ENCODE measurements at places on chromosomes 5 and 9.
A peak's percentile ranks its signal among the peaks of the same experiment; 100 is the strongest.

DNA sequence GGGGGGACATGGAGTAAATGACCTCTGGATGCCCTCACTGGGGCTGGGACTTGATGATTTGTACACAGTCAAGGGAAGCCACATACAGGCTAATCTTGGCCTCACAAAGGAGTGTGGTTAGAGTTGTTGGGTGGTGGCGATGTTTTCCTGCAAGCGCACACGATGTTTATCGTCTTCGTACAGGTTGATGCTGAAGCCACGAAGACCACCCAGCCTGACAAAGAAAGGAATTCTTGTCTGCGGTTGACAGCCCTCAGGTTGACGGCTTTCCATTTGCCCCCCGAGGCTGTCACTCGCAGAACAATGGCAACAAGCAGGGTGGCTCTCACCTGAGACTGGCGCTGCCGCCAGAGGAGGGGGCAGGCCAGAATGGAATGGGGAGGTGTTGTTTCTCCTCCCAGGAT lies 14.1 kb upstream of the XPA start:
- no peak for DNase-seq

DNA sequence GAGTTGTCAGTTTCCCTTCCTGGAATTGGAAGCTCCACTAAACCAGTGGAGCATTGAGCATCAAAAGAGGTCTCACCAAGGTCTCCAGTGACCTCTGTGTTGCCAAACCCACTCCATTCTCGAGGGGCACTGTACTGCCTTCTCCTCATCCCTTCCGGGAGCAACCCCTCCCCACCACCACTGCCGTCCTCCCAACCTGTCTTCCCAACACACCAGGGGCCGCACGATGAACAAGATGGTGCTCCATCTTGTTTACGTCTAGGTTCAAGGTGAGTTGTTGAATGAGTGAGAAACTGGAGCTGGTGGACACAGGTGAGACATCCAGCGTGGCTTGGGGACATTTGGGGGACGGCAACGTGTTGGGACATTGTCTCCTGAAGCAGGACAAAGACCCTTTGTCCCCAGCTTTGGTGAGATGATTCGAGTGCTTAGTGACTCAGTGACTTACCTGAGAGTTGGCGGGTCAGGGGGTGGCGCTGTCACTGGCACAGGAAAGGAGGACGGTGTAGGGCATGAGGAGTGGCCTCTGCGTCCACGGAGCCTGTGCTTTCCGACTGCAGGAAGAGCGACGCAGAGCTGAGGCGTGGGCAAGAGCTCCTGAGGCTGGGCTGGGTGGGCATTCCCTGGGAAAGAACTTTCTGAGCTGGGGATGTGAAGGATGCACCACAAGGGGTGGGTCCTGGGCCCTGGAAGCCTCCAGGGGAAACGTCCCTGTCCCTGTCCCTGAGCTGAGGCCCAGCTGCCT lies 44.8 kb upstream of the RNU6ATAC start:
- no peak for DNase-seq

DNA sequence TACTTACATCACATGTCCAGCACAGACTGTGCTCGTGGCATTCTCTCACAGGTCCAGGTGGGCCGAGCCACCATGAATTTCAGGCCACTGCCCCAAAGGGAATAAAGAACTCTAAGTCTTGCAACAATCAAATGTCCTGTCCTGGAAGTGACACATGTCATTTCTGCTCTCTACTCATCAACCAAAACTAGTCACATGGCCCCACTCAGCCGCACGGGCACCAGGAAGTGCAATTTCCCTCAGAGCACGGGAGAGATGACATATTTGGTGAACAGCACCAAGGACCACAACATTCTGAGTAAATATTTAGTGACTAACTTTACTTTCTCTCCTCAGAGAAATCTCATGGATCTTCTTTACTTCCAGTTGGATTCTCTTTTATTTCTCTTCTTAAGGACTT lies 131.1 kb upstream of the TUT7 start:
- DNase-seq = no peak

DNA sequence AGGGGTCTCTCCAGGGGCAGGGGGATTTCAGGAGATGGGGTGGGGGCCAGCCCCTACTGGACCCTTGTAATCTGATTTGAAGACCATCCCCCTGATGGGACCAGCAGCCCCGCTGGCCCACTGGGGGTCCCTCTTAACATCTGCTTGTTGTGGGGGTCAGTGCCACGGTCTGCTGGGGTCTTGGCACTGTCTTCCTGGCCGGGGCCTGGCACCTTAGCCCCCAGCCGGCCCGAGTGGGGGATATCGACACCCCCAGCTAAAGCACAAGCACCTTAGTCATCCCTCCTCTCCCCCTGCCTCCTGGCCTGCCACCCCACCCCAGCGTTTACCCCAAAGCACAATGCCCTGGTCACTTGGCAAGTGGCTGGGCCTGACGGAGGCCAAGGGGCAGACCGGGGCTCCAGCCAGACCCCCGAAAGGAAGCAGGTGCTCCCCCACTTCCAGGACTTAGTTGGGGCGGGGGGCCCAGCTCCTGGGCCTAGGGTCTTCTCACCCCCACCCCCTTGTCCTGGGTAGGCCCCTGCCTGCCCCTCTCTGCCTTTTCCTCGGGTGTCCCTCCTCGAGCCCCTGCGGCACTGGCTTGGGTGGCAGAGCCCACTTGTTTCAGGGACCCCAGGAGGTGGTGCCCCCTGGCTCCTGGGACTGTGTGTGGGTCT lies 1.4 kb upstream of the NFX1 start:
- DNase-seq = no peak

DNA sequence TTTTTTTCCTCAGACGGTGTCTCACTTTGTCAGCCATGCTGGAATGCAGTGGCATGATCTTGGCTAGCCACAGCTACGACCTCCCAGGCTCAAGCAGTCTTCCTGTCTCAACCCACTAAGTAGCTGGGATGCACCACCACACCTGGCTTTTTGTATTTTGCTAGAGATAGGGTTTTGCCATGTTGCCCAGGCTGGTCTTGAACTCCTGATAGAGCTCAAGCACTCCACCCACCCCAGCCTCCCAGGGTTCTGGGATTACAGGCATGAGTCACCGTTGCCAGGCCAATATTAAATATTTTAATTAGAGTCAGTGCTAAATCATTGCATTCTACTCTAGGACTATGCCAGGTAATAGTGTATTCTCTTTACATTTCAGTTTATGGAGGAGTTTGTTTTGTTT lies 41.5 kb downstream of the UBE2R2 start:
- DNase-seq = peak; percentile 19

DNA sequence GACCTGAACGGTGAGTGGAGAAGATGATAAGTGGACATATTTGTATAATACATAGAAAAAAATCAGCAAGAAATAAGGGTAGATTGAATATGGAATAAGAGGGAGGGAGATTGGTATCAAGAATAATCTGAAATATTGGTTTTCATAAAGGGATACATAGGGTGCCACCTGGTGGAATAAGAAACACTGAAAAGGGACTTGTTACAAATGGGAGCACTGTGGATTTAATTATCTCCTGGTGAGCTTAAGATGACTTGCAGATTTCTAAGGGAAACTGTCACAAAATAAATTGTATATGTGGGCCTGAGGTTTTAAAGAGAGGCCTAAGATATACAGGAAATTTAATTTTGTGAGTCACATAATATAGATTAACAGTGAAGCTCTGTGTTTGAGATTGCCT lies 1403.5 kb upstream of the CDH18 start:
- peak; percentile 9 for DNase-seq

DNA sequence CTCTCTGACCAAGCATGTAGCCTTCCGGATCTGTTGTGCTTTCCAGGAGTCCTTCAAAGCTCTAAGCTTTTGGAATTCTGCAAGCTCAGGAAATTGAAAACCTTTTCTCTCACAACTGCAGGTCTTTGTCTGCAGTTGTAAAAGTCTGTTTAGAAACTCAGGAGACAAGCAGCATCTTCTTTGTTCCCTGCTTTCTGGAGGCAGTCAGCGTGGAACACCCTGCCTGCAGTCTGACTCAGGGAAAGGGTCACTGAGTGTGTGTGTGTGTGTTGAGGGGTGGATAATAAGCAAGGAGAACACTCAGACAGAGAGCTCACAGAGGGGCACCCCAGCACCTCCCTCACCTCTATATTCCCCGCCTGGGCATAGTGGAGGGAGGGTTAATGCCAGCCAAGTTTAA lies 29.1 kb downstream of the KCNIP1 start:
- DNase-seq = no peak

DNA sequence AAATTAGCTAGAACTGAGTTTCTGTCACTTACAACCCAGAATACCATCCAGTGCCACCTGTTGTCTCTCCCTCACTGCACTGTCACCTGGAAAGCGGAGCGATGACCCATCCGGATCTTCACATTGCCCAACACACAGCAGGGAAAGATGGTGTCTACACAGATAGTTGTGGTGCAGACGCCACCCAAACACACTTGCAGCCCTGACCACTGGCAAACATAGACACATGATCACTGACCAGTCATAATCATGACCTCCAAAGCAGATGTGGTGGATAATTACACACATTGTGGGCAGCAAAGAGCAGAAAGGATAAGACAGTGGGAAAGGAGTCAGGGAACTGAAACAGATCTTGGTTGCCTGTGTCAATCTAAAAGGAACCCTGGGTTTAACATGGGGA lies 64.7 kb downstream of the GABBR2 start:
- peak; percentile 14 for DNase-seq

GRCh38 chr9:108205276-108205675 lies 650.5 kb downstream of the ACTL7B start:
- DNase-seq = no peak

DNA sequence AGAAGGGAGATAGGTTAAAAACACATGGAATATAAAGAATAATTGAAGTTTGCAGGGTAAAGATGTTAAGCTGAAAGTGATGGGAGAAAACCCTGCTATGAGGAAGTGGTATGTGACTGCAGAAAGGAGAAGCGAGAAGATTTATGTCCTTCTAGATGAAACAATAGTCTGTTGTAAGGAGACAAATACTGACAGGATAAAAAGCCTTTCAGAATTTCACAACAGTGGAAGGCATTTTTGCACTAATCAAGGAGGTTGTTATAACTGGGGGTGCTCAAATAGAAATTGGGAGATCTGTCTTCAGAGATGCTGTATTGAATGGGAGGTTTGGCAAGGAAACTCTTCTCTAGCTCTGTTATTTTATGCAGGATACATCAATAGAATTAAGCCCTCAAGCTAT lies 69.6 kb downstream of the NMUR2 start:
- DNase-seq = no peak

DNA sequence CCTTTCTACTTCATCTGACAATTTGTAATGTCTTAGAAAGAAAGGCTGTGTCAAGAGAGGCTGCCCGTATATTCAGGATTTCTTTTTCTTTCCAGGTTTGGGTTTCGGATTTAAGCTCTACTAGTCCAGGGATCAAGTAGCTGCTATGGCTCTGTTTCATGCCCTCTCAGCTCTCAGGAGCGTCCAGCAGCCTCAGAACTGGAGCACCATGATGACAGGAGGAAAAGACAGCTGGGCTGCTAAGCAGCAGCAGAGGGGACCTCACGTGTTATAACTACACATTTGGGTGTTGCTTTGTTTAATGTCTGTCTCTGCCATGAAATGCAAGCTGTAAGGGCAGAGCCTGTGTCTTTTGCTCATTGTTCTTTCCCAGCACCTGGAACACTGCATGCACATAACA lies 28.5 kb downstream of the TBC1D2 start:
- DNase-seq = no peak

GRCh38 chr5:168311061-168311566 lies 19.7 kb downstream of the WWC1 start:
- no peak for DNase-seq

DNA sequence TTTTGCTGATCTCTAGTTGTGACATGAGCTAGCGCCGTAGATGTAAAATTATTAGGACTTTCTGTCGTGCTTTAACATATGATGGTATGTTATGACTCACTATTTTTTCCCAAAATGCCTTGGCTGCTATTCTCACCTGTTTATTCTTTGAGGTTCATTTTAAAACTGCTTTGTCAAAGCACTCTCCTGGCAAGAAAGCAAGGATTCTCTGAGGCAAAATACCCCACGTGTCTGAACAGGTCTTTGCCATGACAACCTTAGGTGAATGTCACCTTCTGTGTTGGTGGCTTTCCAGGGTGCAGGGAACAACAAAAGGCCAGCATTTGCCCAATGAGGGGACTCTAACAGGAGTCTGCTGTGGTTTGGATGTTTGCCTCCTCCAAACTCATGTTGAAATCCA lies 30.6 kb upstream of the COL5A1 start:
- no peak for DNase-seq

- DNase-seq = no peak
These were observed 731.3 kb downstream of the DTWD2 start for GRCh38 chr5:118257066-118257465.

- DNase-seq = no peak
These were observed 91.4 kb downstream of the CACNA1B start for GRCh38 chr9:137969008-137969407.

DNA sequence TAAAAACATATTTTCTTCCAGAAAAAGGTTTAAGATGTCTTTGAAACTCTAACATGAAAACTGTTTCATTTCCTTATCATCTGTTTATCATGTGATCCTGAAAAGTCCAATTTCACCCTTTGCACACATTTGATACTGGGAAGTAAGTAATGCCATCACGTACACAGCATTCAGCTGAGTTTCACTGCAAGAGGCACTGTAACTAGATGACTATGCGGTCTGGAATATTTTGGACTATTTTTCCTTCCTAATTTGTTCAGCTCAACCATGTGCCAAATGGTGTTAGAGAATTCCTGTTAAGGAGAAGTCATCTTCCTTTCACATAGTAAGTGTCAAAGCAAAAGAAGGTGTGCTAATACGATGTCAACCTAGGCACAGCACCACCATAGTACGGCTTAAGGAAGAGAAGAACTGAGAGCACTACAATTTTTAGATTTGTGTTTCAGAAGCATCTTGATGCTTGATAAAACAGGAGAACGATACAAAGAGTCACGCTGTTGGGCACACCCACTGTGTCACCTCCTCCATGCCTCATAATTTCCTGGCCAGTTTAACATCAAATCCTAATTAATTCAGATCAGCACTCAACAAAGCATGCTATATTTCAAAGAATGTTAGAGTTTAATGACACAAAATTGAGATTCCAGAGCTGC lies 77.5 kb downstream of the GNAQ start:
- peak; percentile 60 for DNase-seq

DNA sequence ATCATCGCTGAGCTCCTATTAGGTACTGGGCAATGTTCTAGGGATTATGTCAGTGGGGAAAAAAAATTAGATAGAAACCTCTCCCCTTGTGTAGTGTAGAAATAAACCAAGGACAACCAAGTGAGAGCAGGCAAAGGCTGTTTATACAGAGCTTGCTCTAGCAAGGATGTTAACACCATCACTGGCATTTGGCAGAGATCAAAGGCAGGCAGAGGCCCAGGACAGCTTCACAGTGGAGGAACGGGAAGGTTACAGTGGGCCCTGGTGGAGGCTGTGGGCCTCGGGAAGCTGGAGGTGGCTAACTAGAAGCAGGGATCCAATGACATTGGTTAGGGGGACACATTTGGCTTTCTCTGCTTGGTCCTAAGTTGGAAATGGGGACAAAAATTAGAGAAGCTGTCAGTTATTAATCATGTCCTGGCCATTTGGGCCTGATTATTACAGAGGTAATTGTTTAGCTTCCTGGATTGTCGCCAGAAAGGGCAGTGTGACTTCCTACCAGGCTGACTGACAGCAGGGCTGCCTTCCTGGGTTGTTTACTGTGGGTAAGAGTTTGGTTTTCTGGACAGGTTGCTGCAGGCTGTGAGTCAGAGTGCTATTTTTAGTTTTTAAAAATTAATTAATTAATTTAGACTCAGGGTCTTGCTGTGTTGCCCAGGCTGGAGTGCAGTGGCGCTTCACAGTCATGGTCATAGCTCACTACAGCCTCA lies 259.3 kb downstream of the ROR2 start:
- no peak for DNase-seq
